ENCODE measurements at places on chromosomes 6 and 20.

DNA sequence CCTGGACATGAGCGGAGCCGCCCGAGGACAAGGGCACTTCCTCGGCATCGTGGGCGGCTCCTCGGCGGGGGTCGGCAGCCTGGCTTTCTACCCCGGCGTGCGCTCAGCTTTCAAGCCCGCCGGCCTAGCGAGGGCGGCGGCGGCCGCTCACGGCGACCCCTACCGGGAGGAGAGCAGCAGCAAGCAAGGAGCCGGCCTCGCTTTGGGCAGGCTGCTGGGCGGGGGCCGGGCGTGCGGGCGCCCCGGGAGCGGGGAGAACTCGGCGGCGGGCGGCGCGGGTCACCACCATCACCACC, 6.7 kb downstream of the PRDM13 start:
- no peak for DNase-seq

DNA sequence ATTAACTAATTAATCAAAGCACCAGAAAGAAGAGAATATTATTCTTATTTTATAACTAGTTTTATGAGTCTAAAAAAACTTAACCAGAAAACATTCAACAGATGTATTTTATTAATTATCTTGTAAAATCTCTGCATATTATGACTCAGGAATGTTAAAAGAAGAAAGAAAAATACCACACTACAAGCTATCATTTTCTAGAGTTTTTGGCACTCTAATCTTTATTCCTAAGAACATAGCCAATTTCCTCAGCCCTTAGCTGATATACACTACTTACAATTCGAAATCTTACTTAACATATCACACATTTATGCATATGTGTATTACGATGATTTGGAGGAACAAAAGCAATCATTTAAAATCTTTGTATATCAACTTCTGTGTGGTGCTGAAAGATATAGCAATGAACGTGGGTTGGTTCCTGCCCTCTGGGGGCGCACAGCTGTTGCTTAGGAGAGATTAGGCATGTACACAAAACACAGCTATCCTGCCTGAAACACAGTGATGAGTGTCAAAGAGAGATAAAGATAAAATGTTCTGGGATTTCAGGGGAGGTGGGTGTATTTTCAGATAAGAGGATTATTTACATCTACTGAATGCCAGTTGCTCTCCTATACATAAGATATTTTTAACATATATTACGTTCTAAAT, 404.5 kb downstream of the SYNE1 start:
- DNase-seq, result no peak

DNA sequence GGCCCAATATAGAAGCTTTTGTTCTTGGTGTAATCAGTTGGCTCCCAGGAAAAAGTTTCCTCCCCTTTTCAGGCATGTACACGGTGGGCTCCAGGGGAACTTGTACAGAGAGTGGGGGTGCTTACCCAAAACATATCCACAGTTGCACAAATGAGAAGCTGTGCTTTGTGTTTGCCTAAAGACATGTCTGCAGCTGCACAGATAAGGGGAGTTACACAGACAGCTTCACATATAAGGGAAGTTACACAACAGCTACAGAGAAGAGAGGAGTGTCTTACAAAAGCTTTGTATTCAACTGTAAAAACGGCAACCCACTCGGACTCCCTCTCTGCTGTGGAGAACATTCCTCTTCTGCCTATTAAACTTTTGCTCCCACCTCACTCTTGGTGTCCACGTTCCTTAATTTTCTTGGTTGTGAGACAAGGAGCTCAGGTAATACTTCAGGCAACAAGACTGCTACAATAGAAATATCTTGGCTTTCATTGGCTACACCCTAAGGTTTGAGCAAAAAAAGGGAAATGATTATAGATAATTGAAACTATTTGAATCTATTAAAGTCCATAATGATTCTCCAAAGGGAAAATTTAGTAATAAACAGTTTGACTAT, 7.4 kb upstream of the PNRC1 start:
- peak; percentile 91 for DNase-seq

DNA sequence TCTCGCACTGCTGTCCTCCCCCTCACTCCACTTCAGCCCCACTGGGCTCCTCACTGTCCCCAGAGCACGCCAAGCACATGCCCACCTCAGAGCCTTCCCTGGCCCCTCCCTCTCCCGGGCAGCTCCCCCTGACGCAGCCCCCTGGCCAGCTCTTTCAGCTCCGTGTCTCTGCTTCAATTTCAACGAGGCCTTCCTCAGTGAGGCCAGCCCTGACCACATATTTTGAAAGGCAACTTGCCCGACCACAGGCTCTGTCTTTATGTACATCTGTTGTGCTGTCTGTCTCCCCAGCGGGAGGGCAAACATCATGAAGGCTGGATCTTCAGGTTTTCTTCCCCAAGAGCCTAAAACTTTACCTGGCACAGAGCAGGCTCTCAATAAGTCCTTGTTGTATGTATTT, 44.6 kb downstream of the JPH2 start:
- DNase-seq, result no peak

- no peak for DNase-seq
These were observed 183.6 kb upstream of the SPTLC3 start for GRCh38 chr20:12825226-12825595.

DNA sequence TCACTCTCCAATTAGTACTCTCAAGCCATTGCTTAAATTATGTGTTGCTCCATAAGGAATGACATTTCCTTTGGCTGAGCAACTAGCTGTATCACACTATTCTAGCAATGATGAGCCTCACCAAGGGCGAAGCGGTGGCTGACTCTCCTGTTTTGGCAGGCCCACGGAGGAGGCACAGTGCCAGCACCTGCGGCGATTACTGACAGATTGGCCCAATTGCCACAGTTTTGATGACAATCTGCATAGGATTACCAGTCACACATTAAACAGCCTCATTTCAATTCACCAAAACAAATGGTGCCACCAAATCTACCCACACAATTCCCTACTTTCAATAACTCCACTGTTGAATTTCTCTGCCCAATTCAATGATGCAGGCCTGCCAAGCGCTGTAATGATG, 286.9 kb downstream of the PTPRK start:
- DNase-seq, result no peak

DNA sequence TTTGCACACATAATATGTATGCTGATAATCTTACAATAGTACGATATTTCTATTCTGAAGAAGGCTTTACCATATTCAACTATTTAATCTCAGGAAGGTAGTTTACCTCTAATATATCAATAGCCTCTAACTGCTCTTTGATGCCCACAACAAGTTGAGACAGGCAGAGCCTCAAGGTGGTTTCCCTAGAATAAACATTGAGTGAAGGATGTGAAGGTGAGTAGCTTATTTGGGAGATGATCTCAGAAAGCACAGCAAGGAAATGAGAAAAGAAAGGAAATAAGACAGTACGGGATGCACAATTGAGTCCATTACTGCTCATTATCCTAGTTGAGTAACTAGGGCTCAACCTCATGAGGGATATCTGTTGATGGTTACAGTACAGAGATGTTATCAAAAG, 638.4 kb downstream of the MAFB start:
- DNase-seq, result no peak
